ENCODE measurements at places on chromosomes 12 and 14.

DNA sequence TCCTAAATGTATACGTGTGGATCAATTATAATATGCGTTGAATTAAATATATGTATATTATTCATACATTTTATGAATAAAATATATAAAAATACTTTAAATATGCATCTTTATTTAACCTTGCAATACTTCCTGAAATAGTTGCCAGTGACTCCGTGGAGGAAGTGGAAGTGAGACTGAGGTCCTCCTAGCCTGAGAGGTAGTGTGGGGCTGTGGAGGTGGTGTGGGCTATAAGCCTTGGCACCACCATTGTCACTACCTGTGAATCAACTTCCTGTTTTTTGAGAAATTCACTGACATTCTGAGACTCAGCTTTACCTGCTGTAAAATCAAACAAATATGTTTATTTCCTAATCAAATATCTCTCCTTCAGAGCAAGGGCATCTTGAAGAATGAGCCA, 514.2 kb downstream of the VRK1 start:
- no peak for DNase-seq

- no peak for DNase-seq
These were observed 342.3 kb downstream of the FOXG1 start for GRCh38 chr14:29108908-29109307.

- no peak for DNase-seq
These were observed 297.9 kb upstream of the AMIGO2 start for GRCh38 chr12:47377414-47378221.

- no peak for DNase-seq
These were observed 635.4 kb downstream of the NRXN3 start for GRCh38 chr14:78805570-78805969.

GRCh38 chr14:75845136-75845804, 136.5 kb downstream of the TGFB3 start:
- no peak for DNase-seq
